Skeletal muscle cell (primary cell): ENCODE measurements at places on chromosomes 1 and 21.

DNA sequence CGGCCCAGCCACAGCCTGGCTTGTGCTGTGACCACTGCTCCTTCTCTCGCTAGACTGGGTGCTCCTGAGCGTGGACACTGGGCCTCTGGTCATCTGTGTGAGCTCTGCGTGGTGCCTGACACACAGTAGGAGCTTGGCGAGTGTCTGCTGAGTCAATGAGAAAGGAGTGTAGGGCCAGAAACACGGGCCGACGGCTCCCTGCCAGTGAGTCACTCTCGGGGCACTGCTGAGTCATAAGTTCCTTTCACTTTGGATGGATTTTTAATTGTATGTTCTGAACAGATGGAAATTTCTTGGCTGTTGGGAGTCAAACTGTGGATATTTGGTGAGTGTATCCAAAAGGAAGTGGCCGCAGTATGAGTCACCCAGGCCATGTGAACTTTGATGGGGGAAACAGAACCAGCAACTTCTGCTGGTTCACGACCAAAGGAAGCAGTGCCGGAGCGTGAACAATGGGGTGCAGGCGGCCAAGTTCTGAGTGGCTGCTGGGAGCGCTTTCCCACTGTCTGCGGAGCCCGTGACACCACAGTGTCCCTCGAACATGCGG is 41.0 kb upstream of the COL18A1 start:
- peak; percentile 96 for DNase-seq

GRCh38 chr21:26637201-26637745 is 64.2 kb upstream of the CYYR1 start:
- no peak for DNase-seq

DNA sequence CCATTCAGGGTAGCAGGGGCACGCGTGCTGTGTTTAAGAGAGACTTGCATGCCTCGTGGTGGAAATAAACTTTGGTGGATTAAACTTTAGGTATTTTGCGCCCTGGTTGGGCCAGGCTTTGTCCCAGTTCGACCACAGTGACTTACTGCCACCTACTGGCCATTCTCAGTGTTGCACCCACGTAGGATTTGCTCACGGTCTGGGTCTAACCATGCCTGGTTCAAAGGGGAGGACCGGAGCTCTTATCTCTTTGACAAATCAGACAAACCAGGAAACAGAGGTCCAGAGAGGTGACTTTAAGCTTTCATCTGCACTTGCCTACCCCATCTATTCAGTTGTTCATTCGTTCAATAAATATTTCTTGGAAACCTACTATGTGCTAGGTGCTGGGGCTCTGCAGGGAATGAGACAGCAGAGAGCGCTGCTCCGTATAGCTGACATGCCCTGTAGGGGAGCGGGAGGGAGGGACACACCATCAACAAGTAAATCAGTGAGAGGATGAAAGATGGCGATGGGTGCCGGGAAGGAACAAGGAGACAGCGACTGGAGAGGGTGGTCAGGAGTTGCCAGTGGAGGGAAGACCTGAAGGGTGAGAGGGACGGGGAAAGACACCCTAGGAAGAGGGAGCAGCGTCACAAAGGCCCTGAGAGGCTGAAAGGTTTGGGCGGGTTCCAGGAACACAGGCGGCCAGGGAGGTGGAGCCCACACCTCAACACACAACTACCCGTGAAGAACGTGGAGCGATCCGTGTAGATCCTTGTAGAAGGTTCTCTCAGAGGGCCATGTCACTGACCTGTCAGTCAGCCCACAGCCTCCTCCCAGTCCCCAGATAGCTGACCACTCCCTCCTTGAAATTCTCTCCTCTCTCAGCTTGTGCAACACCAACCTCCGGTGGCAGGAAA is 27.2 kb upstream of the TINAGL1 start:
- peak; percentile 39 for DNase-seq

GRCh38 chr1:26318338-26319064 is 743 bp downstream of the CD52 start:
- no peak for DNase-seq

DNA sequence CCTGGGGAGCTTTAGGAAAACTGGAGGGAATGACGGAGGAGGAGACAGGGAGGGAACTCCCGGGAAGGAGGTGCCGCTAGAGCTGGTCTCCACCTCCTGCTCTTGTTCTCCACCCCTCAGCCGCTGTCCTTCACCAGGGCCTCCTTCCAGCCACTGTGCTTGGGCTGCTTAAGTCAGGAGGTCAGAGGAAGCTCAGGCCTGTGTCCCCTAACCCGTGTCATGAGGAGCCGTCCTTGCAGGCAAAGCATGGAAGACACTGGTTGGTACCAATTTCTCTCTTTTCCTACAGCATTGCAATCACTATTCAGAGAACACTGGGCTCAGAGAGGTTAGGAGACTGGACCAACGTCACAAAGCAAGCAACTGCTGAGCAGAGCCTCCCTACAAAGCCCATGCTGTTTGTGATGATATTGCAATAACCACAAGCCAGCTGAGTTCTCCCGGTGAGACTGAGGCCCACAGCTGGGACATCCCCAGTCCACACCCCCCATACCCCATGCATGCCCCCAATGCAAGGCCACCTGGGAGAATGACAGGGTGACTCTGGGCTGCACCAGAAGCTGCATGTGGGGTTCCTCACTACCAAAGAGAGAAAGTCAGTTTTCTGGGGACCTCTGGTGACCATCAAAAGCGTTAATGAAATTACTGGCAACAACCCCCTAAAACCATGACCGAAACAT is 427.5 kb downstream of the NPHP4 start:
- no peak for DNase-seq

GRCh38 chr1:204600968-204601367 is 84.6 kb downstream of the LRRN2 start:
- DNase-seq = no peak

DNA sequence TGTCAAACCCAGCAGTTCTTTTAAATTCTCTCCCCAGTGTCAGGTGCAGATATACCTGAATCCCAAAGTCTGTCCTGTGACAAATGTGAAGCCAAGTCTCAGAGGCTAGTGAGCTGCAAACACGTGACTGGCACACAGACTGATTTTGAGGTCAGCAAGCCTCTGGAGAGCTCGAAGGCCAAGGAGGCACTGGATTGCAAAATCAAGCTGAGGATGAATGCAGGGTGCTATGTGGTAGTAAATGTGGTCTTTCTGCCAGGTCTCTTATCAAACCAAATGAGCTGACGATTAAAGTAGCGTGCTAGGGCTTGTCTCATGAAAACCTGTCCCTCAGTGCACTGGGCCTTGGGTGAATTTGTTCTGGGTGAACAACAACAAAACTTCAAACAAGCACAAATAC is 20.6 kb downstream of the GPR3 start:
- no peak for DNase-seq

DNA sequence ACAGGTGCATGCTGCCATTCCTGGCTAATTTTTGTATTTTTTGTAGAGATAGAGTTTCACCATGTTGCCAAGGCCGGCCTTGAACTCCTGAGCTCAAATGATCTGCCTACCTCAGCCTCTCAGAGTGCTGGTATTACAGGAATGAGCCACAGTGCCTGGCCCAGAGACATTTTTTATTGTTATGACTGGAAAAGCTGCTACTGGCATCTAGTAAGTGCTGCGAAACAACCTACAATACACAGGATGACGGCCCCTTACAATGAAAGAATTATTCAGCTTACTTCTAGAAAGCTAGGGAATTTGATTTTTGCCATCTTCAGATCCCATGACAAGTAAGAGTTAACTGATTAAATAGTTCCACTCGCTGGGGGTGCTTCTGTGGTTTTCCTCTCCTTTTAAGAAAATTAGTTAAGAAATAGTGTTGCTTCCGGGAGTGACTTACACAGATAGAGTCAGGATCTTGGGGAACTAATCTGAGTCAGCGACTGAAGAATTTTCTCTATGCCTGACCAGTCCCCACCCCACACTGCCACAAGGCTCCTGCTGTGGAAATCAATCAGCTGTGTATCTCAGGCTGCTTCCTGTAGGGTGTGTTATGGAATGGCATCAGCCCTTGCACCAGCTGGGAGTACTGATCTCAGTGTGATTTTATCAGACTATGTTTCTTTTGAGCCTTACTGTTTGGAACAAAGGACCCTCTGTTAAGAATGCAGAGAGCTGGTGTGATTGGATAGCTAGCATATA is 93.0 kb upstream of the BMP8A start:
- peak; percentile 90 for DNase-seq

DNA sequence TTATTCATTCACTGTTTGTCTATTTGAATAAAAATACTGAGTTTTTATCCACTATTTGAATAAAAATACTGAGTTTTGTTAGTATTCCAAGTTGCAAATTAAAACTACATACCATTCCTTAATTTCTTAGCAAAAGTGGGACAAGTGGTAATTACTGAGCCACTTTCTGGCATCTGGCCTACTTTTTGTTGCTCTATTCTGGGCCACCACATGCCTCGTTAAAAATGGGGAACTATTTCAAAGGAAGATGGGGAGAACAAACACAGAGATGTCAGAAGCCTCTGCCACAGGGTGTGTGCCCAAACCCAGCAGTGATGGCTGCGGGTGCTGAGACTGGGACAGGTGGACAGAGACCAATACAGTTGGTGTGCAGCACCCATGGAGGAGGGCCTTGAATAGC is 14.6 kb downstream of the PIGP start:
- no peak for DNase-seq

GRCh38 chr1:24801176-24801575 is 55.9 kb downstream of the CLIC4 start:
- no peak for DNase-seq

DNA sequence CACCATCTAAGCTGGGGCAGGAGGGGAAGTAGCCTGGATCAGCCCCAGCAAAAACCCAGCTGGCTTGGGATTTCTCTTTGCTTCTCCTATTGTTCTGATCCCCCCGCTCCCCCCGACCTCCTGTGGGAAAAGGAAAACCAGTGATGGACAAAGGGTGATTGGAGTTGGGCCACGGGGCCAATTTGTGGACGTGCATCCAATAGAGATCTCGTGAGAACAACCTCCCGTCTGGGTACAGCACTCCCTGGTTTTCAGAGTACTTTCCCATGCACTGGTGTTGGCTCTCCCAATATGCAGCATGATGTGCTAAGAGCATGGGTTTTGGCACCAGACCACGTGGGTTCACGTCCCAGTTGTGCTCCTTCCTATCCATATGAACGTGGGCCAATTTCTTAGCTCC is 9.0 kb downstream of the BLACAT1 start:
- no peak for DNase-seq

DNA sequence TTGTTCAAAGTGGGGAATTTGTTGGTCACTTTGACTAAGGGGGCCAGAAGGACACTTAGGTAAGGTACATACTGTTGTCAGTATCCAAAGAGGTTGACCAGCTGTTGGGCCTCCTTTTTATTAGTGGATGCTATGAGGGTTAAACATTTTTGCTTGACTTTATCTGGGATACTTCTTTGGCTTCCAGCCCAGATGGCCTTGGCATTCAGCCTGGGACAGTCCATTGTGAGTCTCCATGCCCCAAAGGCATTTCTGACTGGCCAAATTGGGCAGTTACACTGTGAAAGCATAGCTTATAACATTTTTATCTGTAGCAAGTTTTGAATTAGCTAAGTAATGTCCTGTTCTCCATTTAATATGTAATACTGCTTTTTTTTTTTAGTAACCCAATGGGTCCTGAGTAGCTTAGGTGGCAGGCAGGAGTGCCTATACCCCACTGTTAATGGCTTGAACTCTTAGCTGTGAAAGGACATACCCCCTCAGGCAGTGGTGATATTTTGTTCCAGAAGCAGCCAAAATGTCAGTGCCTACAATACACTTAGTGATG is 35.4 kb upstream of the CD1D start:
- DNase-seq = peak; percentile 25

DNA sequence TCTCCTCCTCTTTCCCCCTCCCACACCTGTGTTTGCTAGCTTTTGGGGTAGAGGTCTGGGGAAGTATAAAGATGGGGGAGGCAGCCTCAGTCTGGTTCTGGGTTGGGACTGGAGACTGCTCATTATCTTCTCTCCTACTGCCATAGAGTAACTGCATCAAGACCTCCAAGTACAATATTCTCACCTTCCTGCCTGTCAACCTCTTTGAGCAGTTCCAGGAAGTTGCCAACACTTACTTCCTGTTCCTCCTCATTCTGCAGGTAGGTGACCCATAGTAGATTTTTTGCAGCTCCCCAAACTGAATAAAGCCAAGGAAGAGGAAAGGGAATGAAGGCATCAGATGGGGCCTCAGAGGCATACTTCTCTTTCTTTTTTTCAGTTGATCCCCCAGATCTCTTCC is 5.3 kb downstream of the ATP8B2 start:
- DNase-seq = no peak

GRCh38 chr21:46119144-46119636 is 21.3 kb downstream of the COL6A2 start:
- DNase-seq = no peak

- DNase-seq = no peak
Measured at GRCh38 chr1:90405726-90406125, 311.4 kb downstream of the BARHL2 start.

DNA sequence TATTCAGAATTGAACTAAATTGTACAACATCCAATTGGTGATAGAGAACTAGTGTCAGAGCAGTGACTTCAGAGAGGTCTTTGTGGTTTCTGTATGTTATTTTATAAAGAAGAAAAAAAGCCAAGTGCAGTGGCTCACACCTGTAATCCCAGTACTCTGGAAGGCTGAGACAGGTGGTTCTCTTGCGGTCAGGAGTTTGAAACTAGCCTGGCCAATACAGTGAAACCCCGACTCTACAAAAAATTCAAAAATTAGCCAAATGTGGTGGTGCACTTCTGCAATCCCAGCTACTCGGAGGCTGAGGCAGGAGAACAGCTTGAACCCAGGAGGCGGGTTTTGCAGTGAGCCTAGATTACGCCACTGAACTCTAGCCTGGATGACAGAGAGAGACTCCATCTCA is 90.7 kb downstream of the ASH1L start:
- DNase-seq = no peak

GRCh38 chr1:226973371-226973897 is 33.3 kb downstream of the COQ8A start:
- DNase-seq = peak; percentile 1

GRCh38 chr1:178937695-178938094 is 66.8 kb upstream of the ANGPTL1 start:
- DNase-seq = no peak

GRCh38 chr21:44944596-44944995 is 4.8 kb downstream of the SLX9 start:
- DNase-seq = no peak

DNA sequence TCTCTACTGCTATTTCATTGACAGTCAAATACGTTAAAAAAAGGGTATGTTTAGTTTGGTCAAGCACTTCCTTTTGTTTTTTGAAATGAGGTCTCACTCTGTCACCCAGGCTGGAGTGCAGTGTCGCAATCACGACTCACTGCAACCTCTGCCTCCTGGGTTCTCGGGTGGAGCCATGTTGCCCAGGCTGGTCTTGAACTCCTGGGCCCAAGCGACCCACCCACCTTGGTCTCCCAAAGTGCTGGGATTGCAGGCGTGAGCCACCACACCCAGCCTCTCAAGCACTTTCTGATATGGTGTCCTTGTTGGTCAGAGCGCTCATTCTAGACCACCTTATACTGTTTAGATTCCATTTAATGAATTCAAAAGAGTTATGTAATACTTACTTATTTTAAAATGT is 20.9 kb upstream of the RHBDL2 start:
- no peak for DNase-seq

- DNase-seq = no peak
Measured at GRCh38 chr1:10833630-10834557, 37.4 kb upstream of the CASZ1 start.

- no peak for DNase-seq
Measured at GRCh38 chr1:235735621-235736020, 86.0 kb upstream of the GNG4 start.
